ENCODE measurements at places on chromosomes 2 and 18.

- no peak for DNase-seq
These were observed 935.3 kb upstream of the KLHL29 start for GRCh38 chr2:22449696-22450095.

GRCh38 chr2:219633276-219634065 is 6.0 kb downstream of the SLC4A3 start:
- no peak for DNase-seq

GRCh38 chr2:109724533-109725460 is 69.3 kb upstream of the RGPD5 start:
- no peak for DNase-seq

GRCh38 chr18:34117319-34117718 is 107.4 kb downstream of the NOL4 start:
- DNase-seq, result peak; percentile 80

DNA sequence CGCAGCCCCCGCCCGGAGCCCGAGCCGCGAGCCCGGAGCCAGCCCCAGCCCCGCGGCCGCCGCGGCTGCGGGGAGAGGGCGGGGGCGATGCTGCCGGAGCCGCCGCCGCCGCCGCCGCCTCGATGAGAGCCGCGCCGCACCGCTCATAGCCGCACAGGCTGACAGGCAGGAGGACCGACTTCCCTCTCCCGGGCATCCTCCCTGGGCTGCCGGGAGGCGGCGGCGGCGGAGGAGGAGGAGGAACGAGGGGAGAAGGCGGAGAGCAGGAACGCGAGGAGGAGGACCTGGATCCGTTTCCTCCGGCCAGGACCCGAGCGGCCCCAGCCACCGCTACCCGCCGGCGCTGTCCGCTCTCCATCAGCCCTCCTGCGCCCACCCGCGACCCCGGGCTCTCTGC is 370 bp downstream of the KLHL29 start:
- DNase-seq, result no peak

DNA sequence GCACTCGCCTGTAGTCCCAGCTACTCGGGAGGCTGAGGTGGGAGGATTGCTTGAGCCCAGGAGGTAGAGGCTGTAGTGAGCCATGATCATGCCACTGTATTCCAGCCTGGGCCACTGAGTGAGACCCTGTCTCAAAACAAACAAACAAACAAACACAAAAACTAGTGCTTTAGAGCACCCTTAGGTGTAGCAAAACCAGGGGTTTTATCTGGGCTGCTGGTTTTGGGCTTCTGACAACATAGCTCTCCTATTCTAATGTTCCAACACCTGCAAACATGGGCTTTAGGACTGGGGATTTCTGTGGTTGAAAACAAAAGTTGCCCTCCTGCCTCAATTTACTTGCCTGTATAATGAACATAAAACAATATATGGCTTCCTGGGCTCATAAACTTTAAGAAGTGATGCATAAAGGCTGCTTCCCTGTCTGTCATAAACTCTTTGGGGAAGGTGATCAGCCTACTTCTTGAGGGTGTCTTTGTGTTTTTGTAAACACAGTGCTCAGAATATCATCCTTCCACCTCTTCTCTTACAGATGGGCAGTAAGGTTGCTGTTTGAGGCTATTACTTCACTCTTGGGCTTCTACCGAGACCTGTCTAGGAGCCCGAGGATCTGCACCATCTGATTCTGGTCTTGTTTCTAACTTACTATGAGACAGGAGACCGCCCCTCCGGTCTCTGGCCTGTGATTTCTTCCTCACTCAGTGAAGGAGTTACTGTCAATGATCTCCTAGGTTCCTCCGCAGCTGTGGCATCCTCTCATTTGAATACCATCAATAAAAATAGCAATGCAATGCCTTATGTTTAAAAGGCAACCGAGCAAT is 246.5 kb downstream of the MYCN start:
- DNase-seq, result no peak

DNA sequence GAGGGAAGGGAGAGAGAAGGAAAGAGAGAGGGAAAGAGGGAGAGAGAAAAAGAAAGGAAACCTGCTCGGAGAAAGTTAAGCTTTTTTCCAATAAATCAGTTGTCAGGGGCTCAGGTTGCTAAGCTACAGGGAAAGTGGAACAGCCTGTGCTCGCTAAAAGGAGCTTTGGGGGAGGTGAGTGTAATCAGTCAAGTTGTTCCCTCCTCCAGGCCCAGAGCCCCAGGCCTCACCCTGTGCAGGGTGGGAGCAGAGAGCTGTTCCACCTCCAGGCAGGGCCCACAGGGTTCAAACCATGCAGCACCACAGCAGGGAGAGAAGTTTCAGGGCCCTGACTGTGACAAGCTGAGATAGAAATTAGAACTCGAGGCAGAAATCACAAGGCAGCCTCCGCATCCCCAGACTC is 56.4 kb upstream of the PPP1CB start:
- DNase-seq, result peak; percentile 20

DNA sequence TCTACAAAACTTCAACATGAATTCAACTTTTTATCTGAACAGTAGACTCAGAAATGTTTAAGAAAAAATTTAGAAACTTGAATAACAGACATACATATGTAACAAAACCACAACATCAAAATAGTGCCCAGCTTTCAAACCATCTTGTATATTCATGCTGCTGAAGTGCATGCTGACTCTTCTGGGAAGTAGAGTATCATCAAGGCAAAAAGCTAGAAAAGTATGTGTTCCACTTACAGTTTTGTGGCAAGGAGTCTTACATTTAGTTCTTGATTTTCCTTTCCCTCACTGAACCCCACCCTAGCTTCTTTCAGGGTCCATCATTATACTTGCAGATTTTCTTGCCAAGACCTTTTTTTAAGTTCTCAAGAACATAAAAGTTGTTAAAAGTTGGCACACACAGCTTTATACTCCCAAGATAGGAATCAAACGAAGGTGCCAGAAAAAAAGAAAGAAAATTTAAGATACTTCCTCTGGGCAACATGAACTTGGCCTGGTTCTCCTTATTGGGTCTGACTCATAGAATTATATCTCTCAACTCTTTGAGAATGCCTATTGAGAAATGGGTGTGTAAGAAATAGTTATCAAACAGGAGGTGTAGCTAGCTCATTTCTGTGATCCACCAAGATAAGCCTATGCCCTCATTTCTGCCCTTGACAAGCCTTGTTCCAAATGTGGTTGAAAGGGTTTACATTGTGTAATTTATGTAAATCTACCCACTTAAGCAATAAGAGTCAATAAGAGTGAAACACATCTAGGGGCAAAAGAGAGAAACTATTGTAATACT is 667.6 kb upstream of the ACVR2A start:
- DNase-seq, result no peak

DNA sequence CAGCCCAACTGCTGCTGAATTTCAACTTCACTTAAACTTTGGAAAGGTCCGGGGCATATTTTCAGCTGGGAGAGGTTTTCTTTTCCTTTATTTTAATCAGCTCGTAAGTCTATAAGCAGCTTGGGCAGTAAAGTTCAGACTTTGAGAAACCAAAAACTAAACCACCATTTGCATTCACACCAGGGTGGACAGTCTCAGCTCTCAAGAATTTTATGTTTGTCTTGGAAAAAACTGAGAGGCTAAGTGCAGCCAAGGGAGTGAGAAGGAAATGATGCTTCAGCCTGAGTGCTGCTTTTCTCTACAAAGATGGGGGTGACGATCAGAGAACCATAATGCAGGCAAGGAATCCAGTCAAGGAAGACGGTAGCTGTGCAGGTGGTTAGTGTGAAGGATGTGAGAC is 30.2 kb downstream of the MCFD2 start:
- DNase-seq, result no peak

DNA sequence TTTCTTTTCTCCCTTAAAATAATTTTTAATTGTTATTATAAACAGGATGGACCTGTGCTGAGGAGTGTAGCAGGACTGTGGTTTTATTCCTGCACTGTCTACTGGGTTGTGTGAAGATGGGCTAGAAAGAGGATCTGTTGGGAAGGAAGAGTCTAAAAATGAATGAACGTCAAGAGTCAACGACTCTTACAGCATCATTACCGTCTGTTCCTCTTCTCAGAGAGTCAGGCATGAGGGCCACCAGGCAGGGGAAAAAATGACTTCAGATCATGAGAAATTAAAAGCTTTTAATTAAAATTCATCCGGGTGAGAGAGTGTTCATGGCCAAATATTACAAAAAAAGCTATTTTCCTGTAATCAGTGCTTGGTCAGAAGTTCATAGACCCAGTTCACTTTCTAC is 32.6 kb downstream of the SRSF7 start:
- no peak for DNase-seq

DNA sequence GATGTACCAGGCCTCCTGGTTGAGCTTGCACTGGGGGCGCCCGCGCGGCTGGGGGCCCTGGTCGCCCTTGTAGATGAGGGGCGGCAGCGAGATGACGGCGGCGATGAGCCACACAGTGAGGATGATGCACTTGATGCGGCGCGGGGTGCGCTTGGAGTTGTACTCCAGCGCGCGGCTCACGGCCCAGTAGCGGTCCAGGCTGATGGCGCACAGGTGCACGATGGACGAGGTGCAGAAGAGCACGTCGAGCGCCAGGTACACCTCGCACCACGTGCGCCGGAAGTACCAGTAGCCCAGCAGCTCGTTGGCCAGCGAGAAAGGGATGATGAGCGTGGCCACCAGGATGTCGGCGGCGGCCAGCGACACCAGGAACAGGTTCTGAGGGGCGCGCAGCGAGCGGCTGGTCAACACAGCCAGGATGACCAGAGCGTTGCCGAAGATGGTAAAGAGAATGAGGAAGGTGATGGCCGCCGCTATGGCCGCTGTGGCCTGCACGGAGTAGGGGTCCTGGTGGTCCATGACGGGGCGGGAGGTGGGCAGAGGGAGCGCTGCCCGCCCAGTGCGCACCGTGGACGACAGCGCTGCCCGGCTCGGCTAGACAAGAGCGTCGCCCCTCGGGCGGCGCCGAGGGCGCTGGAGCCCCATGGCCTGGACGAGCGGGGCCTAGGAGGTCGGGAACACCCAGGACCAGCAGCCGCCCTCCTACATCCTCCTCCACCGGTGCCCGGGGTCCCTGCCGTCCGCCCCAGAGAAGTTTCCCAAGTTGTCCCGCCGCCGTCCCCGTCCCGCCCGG is 544 bp downstream of the ADRA2B start:
- no peak for DNase-seq

- no peak for DNase-seq
These were observed 28.1 kb downstream of the GFPT1 start for GRCh38 chr2:69358914-69359313.

- no peak for DNase-seq
These were observed 676.6 kb downstream of the DPP10 start for GRCh38 chr2:115119086-115119485.

DNA sequence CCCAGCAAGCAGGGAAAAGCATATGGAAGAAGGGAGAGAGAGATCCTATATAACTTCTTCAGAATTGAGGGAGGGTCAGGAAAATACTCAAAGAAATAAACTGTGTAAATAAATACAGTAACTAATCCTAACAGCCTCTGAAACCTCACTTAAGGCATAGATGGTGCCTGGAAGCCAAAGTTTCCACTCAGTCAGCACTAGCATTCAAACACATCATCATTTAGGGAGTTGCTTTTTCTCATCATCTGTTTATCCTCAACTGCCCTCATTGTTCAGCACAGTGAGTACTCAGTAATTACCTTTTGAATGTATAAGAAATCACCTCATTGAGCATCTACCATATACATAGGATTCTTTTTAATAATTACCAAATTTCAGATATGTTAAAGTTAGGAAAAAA is 262.9 kb downstream of the C1D start:
- no peak for DNase-seq

- DNase-seq, result no peak
These were observed 41.0 kb downstream of the DIPK1C start for GRCh38 chr18:74416124-74416523.

GRCh38 chr2:231450548-231450989 is 13.7 kb downstream of the NCL start:
- DNase-seq, result no peak

- DNase-seq, result no peak
These were observed 120.1 kb downstream of the KCNF1 start for GRCh38 chr2:11031876-11032275.

DNA sequence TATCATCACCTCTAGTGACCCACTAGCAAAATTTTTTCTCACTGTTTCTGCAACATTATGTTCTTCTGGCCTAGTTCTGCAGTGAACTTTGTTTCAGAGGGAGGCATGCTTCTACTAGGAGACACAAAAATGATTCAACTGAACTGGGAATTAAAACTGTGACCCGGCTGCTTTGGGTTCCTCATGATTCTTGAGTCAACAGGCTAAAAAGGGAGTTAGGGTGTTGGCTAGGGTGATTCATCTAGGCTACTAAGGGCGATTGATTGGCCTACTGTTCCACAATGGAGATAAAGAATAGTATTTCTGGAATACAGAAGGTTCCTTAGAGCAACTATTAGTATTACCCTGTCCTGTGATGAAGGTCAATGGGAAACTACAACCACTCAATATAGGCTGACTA is 179.5 kb downstream of the PPP1R1C start:
- DNase-seq, result no peak

- no peak for DNase-seq
These were observed 471.7 kb downstream of the THSD7B start for GRCh38 chr2:137237055-137237454.

DNA sequence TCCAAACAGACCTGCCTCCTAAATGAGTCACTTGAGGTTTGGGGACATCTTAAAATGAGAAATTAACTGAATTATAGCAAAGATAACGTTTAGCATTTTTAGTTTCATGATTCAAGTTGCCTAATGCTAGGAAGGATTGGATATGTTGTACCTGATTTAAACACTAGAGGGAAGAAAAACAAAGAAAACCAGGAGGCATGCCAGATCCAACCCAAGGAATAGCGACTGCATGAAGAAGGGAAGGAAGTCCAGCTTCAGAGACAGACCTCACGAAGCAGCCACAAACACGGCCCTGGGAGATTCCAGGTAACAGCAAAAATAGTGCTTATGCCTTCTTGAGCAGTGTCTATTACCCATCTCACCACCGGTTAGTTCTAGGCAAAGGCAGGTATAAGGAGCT is 499.9 kb upstream of the SPHKAP start:
- no peak for DNase-seq

- DNase-seq, result no peak
These were observed 38.8 kb downstream of the BMP10 start for GRCh38 chr2:68832233-68832869.

Data from NCI-H2227 treated with DMSO at 0.1 percent for 48 hours (cell line).